Hepatic stellate cell (primary cell): ENCODE measurements at places on chromosomes 1 and 21.

DNA sequence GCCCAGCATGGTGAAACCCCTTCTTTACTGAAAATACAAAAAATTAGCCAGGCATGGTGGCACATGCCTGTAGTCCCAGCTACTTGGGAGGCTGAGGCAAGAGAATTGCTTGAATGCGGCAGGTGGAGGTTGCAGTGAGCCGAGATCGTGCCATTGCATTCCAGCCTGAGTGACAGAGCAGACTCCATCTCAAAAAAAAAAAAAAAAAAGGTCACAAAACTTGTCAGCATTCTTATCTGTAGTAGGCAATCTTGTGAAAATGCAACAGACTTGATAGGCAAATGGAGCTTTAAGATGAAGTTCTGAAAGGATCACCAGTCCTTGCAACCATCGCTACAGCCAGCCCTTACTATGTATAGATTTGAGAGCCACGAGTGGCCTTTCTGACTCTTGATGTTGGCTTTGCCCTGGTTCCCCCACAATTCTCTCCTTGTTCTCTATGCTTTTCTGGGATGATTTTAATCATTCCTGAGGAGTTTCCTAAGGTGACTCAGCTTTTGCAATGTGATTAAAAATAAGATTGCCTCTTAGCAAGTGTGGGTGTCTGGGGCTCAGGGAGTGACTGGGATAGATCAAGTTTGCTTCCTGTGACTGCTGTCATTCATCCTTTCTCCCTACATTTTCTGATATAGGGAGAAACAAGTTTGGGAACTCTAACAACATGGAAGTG lies 7.1 kb upstream of the MAP1LC3C start:
- no peak for DNase-seq

DNA sequence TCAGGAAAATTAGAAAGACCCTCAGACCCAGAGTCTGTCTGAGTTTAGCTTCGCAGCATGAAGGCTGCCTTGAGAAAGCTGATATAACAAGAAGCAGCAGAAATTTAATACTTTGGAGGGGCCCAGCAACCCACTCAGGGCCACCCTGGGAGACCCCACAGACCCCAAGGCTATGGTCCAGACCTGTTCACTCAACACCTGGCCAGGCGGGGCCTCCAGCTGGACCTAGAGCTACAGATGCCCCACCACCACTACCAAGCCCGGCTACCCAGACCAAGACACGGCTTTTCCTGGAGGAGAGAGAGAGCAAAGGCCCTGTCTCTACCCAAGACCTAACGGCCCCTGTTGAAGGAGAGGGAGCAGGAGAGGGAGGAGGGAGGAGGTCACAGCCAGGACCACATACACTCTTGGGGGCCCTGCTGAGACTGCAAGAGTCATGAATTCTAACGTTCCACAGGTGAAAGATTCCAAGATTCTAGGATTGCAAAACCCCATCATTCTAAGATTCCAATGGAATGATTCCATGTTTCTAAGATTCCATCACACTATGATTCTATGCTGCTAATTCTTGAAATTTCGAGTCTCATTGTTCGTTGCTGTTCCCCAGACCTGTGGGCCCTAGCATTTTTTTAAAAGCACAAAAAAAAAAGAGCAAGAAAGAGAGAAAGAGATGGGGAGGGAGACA lies 53.2 kb downstream of the LACTBL1 start:
- no peak for DNase-seq

DNA sequence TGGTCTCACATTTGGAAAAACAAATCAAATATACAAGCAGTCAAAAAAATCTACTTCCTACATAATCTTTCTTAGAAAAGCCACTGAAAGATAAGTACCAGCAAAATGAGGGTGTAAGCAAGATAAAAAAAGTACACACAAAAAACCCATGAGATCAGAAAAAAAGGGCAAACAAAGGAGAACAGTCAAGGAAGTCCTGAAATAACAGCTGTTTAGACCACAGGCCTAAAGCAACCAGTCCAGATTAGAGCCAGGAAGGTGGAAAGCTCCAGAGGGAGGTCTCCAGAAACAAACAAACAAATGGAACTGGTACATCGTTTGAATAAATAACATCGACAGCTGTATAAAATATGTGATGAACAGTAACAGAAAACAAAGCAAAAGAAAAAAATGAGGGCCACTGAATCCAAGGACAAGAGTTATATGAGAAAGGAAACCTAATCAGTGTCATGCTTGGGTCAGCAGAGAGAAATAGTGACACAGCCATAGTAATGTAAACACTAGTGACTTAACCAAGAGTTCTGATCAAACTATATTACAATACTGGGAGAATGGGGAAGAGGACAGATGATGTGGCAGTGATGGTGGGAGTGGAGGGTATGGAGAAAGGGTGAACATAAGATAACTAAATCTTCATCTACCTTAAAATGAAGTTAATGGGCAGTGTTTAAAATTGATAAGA lies 67.5 kb downstream of the NVL start:
- DNase-seq, result no peak

GRCh38 chr1:202073206-202073605 lies 49.5 kb upstream of the GPR37L1 start:
- no peak for DNase-seq

DNA sequence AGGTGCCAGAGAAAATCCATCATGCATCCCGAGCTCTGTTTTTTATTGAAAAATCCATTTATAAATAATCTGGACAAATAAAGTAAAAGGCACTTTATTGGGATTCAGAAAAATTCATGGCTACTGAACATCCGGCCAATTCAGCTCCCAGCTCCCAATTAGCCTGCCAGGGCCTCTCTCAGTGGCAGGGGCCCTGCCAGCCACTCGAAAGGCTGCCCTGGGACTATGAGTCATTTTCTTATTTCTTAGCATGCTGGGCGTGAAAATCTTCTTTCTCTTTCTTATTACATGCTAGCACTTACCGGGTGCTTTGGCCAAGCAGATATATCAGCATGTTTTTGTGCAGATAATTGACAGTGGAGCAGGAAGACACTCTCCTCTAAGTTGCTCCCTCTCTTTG lies 283.3 kb downstream of the CAMTA1 start:
- no peak for DNase-seq

DNA sequence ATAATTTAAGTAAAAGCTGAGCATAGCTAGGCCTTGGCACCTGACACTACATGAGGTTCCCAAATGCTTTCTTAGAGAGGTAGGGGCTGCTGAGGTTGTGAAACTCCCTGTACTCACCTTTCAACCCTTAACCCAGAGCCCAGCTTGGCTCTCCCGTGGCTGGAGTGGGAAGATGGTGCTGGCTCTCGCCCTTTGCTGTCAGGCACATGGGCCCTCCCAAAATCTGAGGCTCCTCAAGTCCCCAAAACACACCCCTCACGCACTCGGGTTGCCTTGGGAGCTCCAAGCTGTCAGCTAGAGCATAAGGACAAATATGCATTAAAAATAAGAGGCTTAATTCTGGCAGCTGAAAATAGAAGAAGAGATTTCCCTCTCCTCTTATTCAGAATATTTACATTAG lies 46.7 kb upstream of the PLPPR4 start:
- no peak for DNase-seq

- DNase-seq, result peak; percentile 29
These were observed 90.2 kb upstream of the LPGAT1 start for GRCh38 chr1:211920602-211921226.

DNA sequence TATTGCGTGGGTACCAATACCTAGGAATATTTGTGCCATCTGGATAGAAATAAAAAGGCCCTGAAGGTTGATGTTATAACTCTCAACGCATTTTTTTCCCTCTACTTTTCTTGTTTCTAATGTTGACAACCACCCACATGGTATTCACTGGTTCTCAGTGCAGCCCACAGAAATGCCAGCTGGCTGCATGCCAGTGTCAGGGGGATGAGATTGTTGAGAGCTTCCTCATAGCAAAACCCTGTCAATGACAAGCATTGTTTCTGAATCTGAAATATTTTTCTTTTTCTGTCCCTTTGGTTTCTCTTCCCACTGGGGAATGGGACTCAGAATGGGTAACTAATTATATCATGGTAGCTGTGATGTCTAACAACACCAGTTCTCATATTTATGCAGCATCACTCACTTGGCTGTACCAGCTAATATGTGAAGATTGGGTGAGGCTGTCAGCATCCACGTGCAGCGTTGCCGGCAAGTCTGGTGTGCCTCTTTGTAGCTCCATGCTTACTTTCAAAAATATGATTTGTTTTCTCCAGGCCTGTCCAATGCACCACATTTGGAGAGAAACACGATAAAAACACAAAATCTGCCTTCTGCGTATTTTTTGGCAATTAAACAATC lies 284.6 kb downstream of the PTBP2 start:
- peak; percentile 8 for DNase-seq

- no peak for DNase-seq
These were observed 39.6 kb upstream of the VN1R5 start for GRCh38 chr1:247216261-247216660.

DNA sequence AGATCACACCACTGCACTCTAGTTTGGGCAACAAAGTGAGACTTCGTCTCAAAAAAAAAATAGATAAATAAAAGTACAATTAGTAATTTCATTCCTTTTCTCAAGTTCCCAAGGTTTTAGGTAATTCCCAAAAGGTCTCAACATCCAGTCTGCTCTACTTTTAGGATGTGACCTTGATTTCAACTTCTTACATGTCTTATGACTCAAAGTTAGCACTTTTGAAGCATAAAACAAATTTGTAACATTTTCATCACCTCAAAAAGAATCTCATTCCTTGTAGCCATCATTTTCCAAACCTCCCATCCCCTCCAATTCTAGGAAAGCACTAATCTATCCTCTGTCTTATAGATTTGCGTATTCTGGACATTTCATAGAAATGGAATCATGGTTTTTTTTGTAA lies 32.2 kb downstream of the SNX27 start:
- no peak for DNase-seq

DNA sequence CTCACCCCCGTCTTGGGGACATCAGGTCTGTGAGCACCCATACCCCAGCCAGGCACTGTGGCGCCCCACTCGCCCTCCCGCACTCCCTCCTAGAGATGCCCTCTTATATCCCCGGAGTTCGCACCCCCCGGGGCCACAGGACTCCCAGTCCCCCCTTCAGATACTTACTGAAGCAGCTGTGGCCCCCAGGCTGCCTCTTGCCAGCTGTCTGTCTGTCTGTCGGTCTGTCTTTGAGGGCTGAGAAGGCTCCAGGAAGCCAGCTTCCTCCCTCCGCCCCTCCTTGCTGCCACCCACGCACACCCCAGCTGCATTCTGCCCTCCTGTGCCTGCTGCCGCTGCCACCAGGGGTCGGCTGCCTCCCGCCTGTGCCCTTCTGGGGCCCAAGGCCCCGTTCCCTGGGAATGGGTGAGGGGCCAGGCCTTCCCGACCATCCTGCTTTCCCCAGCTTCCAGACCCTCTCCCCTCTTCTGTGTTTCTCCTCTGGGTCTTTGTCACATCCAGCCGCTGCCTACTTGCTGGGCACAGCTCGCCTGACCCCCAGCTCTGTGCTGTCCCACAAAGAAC lies at the start of gene PTPN7:
TSS of gene PTPN7 (minus strand) at position 226 of the 564 bp plus-strand sequence. CDS start 1,200 bp downstream, outside the sequence.
- DNase-seq, result no peak

DNA sequence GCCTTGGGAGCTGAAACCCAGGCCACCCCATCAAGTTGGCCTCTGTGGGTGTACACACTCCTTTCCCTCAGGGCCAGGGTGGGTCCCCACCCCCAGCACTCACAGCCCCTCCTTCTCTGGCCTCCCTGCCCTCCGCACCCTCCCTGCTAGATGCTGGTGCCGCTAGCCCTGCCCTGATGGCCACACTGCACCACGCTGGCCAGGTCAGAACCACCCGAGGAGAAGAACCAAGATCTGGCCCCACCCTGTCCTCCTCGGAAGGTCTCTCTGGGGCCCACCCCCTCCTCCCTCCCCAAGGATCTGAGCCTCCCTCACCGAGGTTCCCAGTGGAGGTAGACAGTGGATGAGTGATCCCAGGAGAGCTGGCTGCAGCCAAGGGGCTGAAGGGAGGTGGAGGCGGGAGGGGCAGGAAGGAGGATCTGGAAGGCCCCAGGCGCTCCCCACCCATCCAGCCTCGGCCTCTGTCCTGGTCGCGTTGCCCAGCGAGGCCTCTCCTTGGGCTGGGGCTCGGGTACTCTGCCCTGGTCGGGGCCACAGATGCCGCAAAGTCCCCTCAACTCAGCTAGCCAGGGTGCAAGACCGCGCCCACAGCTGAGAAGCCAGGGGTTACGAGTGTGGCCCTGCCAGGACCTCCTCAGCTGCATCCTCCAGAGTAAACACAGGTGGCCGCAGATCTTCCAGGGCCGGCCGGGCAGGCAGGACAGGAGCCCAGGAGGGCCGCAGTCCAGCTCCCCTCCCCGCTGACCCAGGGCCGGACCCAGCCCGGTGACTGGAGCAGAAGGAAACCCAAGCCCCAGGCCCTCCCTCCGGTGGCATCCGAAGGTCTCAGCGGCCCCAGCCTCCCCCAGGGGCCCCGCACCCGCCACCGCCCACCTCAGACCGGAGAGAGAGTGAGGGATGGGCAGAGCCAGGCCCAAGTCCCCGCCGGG lies 5.2 kb downstream of the B3GALT6 start:
- no peak for DNase-seq

GRCh38 chr1:111798580-111798979 lies 42.9 kb downstream of the DDX20 start:
- no peak for DNase-seq

DNA sequence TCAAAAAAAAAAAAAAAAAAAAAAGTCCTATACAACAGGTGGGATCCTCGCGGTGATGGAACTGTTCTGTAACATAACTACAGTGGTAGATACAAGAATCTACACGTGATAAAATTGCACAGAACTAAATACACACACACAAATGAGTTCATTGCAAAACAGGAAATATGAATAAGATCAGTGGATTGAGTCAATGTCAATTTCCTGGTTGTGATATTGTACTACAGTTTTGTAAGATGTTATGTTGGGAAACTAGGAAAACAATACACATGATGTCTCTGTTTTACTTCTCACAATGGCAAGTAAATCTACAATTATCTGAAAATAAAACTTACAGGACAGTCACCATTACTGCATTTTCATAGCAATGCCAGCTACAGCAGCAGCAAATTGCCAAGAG lies 59.8 kb downstream of the ITGB3BP start:
- no peak for DNase-seq

DNA sequence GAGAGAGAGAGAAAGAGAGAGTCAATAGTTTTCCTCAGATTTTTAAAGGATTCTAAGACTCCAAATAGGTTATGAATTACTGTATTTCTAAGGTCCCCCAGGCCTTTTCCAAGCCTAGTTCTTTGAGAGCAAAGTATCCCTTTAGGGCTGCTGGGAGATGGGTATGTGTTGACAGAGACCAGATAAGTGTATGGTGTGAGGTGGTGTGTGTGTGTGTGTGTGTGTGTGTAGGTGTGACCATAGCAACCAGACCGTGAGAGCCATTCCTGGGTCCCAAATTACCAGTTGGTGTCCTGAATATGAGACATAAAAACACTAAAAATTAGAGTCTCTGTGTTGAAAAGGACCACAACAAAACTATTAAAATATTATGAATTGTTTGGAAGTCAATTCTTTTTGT lies 41.7 kb upstream of the DNAJC6 start:
- DNase-seq, result no peak

- no peak for DNase-seq
These were observed 2.5 kb downstream of the CSDE1 start for GRCh38 chr1:114755006-114755931.
